AML-193 (cell line): ENCODE measurements at places on chromosomes 11 and 22.

DNA sequence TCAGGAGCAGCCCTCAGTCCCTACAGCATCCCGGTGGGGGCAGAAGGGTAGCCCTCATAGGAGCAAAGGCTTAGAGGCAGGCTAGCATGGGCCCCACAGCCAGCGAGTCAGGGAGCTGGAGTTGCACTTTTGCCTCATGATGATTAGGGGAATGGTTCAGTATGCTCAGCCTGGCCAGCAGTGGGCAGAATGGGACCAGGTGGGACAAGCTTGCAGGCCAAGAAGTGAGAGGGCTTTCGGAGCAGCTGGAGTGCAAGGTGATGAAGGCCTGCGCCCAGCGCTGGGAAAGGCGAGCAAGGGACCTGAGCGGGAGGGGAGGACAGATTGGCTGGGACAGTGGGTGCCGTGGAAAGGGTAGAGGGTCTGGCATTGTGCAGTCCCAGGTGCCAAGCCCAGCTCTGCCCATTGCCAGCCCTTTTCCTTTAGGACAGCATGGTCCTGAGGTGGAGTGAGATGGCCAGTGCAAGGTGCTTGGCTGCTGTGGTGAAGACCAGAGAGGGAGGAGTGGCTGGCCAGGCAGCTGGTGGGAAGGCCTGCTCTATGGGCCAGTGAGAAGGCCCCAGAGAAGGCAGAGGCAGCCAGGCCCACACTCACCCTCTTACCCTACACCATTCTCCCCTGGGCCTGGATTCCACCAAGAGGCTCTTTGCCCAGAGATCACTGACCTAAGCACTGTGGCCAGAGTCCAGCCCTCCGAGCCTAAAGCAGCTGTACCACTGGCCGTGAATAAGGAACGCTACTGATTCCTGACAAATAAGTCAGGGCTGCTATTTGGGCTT is 47.9 kb upstream of the SUSD2 start:
- no peak for DNase-seq

DNA sequence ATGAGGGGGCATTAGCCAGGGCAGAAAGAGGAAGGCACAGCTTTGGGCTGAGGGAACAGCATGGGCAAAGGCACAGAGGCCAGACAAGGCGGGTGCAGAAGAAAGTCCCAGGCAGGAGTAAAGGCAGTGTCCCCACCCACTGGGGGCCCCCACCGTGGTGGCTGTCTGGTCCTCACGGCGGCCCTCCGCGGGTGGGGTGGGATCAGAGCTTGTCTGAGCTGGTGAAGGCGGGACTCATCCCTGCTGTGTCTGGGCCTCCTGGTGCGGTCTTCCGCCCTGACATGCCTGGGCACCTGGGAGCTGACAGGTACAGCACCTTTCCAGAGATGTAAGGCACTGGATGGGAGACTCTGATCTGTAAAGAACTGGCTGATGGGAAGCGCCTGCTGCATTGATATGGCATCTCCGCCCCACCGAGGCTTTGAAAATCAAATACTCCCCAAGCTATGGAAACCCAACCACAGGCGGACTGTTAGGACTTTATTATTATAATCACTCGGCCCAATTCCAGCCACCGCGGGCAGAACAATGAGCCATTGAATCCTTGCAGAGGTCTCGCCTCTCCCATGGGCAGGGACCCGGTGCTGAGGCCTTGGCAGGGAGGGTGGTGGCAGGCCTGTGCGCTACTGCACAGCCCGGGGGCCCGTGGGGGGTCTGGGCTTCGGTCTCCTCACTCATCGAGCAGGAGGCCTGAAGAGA is 14.2 kb upstream of the GNB1L start:
- no peak for DNase-seq

- DNase-seq, result no peak
These were observed 114.2 kb downstream of the ME3 start for GRCh38 chr11:86558207-86558606.

DNA sequence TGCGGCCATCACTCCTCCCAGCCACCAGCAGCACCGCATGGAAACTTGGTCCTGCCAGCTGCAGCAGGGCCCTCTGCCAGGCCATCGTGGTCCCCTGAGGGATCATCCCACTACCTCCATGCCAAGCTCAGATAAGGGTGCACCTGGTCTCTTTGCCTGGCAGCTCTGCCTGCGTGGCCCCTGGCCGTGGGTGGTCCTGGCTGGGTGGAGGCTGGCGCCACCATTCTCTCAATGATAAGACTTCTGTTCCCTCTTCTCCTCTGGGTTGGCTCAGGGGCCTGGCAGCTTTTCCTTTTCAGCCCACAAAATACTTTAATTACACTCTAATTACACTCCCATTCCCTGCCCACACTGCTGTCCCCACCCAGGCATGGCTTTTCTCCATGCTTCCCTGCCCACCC is 26.8 kb upstream of the TSKU start:
- no peak for DNase-seq

DNA sequence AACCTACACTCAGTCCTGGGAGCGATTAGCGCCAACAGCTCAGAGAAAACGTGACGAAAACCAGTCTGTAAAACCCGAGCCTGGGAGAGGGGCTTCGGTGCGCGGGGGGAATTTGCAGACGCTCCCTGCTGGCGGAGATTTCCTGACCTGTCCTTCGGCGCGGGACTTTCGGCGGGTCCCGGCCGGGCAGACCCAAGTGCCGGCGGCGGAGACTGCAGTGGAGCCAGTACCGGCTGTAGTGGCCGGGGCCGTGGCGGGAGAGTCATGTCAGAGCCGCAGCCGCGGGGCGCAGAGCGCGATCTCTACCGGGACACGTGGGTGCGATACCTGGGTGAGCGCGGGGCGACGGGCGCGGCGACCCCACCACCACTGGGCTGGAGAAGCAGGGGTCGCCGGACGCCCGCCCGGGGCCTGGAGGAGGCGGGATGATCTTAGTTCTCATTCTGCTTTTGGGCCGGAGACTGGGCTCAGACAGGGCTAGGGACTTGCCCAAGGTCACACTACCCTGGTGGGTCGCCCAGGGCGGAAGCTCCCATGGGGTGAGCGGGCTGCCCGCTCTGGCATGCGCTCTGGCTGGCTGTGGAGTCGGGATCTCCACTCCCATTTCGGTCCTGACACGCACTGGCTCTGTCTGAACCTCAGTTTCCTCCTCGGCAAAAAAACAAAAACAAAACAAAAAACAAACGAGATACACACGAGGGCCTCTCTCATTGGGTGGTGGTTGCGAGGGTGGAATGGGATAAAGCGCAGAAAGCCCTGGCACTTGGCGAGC is at the start of gene MTFP1:
Gene MTFP1, plus strand, starts transcription at position 153 of the 772 bp plus-strand sequence. Its CDS starts 112 bp downstream, at position 265.
- peak; percentile 31 for DNase-seq

GRCh38 chr11:101262995-101263394 is 133.4 kb upstream of the PGR start:
- DNase-seq, result no peak

GRCh38 chr11:15258433-15259165 is 143.9 kb downstream of the INSC start:
- no peak for DNase-seq
